Left colon (tissue), 2 donors: ENCODE measurements at places on chromosomes 11 and 22. TPM values are rescaled to one million over a fixed set of nuclear protein-coding genes. Genes with fewer than 3 reads are reported as not detected.

DNA sequence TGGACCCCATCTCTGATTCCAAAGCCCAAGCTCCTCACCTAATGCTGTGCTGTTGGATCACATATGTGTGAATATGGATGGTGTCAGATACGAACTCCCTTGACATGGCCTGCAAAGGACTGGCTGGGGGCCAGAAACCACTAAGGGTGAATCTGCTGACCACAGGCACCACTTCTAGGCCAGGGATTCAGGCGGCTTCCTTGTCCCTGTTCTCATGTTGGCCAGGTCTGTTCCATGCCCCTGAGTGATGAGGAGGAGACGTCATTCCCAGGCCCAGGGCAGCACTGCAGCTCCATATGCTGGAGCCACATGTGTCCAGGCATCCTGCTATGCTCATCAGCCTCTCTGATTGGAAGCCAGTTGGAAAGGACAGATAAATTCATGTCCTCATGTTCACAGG lies 130.0 kb upstream of the BDNF start:
- no peak for DNase-seq

DNA sequence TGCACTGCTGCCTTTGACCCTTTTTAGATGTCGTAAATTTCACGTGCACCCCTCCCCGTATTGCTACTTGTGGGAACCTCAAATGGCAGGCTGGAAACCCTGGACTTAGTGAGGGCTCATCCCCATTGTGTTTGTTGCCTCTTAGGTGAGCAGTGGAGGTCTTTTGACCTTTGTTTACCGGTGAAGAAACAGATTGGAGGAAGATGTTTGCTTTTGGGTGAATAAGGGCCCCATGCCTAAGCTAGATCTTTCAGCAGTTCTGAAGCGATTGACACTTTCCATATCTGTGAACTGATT lies 782 bp downstream of the SMARCB1 start:
- no peak for DNase-seq

The APOL2 gene
- total RNA-seq, result 29.8 TPM

DNA sequence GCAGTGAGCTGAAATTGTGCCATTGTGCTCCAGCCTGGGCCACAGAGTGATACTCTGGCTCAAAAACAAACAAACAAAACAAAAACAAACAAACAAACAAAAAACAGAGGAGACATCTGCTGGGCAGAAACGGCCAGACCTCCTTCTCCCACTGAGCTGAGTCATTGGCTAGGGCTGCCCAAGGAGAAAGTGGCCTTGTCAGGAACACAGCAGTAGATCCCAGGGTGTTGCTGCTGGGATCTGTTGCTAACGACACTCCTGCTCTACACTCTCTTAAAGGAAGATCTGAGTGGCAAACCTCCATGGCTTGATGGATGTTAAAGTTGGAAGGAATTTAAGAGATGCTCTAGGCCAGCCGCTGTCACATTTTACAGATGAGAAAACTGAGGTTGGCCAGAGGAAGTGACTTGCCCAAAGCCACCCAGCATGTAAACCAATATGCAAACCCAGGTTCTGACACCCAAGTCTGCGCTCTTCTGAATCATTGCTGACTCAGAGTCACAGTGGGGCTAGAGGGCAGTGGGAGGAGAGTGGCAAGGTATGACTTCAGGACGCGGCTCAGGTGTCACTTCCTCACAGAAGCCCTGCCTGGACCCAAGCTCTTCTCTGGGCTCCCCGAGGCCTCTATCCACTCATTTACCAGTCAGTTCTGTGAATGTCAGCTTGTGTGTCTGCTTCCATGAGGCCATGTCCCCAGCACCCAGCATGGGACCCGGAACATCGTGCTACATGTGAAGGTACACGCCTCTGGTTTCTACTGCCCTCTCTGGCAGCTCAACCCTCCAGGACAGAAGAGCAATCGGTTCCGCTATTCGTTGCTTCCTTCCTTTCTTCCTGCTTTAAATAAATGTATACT lies 11.3 kb upstream of the GDPD5 start:
- no peak for DNase-seq

GRCh38 chr11:63834535-63835157 lies 4.3 kb upstream of the MARK2 start:
- no peak for DNase-seq

The LMO2 gene
- total RNA-seq, result 5.8 TPM

DNA sequence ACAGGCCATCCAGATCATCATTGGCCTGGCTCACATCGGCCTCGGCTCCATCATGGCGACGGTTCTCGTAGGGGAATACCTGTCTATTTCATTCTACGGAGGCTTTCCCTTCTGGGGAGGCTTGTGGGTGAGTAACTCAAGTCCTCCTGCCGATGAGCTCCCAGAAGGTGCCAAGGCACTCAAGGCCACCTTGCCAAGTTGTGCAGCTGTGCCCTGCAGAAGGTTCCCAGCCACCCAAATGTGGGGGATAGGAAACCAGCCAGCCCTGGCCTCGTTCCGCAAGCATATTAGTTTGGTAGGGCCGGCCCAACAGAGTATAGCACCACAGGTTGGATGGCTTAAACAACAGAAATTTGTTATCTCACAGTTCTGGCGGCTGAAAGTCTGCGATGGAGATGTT lies 4.0 kb downstream of the MS4A8 start:
- no peak for DNase-seq

- DNase-seq, result no peak
Measured at GRCh38 chr11:14386895-14387480, 28.0 kb upstream of the RRAS2 start.

DNA sequence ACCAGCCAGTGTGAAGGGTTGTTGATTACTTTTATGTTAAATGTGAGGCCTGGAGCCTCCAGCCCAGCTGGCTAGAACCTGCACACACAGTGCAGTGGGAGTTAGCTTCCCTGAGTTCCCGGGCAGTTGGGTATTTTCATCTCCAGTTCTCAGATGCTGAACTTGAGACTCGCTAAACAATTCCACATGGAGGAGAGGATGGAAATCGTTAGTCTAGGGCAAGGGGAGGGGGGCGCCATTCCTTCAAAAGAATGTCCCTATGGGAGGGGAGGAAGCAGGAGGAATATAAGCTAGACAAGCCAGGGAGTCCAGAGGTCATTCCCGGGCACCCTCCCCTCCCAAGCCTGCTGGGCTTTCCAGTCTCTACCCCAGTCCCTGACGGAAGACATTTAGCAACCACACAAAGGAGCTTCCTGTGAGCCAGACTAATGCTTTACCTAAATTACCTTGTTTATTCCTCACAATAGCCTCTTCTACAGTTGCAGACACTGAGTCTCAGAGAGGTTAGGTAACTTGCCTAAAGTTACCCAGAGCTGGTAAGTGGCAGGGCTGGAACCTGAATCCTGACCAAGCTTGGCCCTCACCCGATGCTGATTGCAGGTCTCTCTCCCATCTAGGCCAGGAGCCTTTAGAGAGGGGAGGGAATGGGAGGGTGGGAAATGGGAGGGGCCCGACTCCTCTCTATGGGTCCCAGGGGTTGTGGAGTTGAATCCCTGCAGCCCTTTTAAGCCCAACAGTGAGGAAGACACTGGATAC lies 1.9 kb upstream of the TSKU start:
- DNase-seq, result peak; percentile 78

GRCh38 chr11:124402326-124402922 lies 3.6 kb upstream of the OR8B3 start:
- DNase-seq, result no peak

The SLC6A5 gene
- not detected for total RNA-seq

- DNase-seq, result no peak
Measured at GRCh38 chr11:129224538-129224937, 32.4 kb upstream of the ARHGAP32 start.

The ELMOD1 gene
- 0.22 TPM for total RNA-seq

DNA sequence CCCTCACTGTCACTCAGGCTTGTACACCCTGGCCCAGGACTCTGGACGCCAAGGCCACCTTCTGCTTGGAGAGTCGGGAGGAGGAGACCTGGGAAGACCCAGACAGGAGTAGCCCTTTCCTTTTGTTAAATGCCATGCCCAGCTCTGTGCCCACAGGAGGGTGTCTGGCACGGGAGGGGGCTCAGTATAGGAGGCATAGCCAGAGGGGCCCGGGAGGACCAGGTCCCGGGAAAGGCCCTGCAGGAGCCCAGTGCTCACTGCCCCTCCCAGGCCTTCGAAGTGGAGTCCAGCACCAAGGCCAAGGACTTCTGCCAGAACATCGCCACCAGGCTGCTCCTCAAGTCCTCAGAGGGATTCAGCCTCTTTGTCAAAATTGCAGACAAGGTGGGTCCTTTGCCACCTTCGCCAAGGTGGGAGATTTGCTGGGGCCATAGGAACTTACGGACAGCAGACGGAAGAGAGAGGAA lies 79.0 kb downstream of the MYO7A start:
- no peak for DNase-seq

The P4HA3 gene
- total RNA-seq, result 0.25 TPM

The FJX1 gene
- total RNA-seq, result 0.50 TPM

DNA sequence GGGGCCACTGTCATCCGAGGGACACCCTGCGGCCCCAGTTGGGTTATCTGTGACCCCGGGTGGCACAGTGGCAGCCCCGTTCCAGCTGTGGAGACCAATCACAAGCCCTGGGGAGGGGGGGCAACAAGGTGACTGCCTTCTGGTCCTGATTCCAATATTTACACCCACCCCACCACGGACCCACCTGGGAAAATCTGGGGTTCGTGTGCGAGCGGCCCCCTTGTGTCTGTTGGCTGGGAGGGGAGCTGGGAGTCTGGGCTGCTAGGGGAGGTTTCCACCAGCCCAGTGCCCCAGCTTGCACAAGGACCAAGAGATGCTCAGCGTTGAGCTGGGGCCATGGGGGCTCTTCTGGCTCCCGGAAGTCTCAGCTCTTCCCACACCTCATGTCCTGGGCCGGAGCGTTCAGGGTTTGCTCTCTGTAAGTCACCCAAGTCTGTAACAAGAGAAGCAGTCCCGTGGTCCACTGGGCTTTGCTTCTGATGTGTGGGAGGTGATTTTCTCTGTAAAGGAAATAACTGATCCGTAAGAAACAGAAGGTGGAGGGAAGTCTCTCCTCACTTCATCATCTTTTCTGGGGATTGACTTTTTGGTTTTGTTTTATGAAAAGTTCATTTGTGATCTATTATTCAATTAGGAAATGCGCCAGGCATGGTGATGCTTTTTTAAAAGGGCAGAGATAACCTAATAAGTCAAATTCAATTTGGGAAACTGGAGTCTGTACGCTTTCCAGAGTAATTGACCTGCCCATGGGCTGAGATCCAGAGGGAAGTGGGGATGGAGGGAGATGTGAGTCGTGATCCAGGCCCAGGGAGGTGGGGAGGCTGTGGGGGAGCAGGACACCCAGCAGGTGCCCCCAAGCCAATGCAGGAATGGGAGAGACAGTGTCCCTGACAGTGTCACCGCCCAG lies 22.4 kb upstream of the GAL start:
- no peak for DNase-seq

The BATF2 gene
- total RNA-seq, result 17.4 TPM

DNA sequence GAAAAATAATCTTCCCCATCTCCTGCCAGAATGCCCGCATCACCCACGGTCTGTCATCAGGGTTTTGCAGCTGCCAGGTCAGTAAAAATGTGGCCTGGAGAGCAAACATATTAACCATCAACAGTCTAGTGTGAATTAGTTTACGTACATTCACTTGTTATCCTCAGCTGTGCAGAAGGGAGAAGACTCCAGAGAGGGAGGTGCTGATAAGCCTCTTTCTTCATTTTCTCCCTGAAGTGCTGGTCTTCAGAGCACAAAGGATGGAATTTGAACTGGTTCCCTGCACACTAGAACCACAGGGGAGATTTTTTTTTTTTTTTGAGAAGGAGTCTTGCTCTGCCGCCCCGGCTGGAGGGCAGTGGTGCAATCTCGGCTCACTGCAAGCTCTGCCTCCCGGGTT lies 8.2 kb downstream of the FGF19 start:
- DNase-seq, result no peak

DNA sequence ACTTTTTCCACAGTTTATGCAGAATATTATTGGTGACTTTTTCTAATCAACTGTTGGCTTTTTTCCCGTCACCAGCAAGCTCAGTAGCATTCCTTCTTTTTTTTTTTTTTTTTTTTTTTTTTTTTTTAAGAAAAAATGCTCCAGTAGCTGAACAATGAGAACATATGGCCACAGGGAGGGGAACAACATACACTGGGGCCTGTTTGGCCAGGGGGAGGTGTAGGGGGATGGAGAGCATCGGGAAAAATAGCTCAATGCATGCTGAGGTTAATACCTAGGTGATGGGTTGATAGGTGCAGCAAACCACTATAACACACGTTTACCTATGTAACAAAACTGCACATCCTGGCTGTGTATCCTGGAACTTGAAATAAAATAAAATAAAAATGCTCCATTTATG lies 82.5 kb downstream of the ARHGAP42 start:
- no peak for DNase-seq

DNA sequence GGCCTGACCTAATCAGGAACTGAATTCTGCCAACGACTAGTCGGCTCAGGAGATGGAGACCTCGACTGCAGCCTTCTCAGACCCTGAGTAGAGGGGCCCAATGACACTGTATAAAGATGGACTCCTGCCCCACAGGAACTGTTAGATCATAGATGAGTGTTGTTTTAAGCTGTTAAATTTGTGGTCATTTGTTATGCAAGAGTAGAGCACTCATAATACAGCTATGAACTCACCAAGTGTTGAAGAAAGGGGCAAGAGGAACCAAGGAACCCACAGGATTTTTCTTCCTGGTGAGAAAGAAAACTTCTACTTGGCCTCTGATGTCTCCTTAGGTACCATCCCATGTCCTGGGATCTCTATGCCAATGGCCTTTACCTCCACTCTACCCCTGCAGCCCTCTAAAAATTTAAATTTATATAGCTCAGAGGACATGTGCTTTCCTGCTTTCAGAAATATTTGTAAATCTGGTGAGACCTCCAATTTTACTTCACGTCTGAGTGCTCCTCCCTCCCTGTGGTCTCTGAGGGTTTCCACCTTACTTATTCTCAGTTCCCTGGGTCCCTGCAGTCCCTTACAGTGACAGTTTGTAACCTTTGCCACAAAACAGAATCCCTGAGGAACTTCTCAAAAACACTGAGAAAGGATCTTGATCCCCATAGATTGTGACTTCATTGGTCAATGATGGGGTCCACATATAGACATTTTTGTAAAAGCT lies 256.3 kb upstream of the ARHGAP20 start:
- no peak for DNase-seq

The PPARA gene
- total RNA-seq, result 70.4 TPM

The MMP8 gene
- not detected for total RNA-seq
